Iris pigment epithelial cell (primary cell): ENCODE measurements at places on chromosomes 11 and 22.
A peak's percentile ranks its signal among the peaks of the same experiment; 100 is the strongest.

DNA sequence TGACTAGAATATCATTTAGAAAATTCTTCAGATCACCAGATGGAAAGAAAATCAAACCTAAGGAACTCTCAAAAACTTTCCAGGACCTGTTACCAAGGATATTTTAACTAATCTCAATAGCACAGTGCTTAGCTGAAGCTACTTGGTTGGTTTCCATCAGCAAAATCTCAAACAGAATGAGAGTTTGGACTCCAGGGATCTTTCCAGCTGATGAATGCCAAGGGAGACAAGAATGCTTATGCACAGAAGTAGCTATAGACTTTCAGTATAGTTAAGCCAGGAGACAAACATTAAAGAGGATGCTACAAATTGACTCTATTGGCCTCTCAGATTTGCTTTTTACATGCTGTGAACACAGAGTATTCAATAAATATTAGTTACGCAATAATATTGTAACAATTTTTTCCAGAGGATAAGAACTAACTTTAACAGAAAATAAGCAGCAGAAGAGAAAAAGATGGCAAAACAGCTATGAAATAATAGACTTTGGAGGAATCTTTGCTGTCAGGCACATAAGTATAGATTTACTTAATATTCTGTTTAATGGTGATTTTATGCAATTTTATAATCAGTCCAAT lies 331.4 kb downstream of the DLG2 start:
- DNase-seq: no peak

GRCh38 chr22:30969532-30970355 lies 679 bp downstream of the TUG1 start:
- peak; percentile 54 for DNase-seq

GRCh38 chr11:119340335-119341221 lies at the start of gene C1QTNF5:
Gene C1QTNF5, minus strand, starts transcription at chr11:119340883. Its CDS starts 486 bp downstream, at chr11:119340397.
- no peak for DNase-seq

DNA sequence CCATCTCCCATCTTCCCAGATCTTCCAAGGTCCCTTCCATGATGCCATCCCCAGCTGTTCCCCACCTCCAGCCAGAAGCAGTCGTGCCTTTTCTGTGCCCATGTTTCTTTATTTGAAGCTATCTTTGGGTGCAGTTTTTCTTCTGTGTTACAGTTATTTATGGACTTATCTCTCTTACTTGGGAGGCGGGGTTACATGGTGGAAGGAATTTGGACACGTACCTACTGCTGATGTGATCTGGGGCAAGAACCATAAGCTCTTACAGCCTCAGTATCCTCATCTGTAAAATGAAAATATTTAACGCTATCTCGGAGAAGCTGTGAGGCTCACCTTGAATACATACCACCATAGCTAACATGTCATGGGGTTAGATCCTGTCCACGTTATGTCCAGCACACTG lies 98.9 kb downstream of the ZBTB16 start:
- DNase-seq: no peak

DNA sequence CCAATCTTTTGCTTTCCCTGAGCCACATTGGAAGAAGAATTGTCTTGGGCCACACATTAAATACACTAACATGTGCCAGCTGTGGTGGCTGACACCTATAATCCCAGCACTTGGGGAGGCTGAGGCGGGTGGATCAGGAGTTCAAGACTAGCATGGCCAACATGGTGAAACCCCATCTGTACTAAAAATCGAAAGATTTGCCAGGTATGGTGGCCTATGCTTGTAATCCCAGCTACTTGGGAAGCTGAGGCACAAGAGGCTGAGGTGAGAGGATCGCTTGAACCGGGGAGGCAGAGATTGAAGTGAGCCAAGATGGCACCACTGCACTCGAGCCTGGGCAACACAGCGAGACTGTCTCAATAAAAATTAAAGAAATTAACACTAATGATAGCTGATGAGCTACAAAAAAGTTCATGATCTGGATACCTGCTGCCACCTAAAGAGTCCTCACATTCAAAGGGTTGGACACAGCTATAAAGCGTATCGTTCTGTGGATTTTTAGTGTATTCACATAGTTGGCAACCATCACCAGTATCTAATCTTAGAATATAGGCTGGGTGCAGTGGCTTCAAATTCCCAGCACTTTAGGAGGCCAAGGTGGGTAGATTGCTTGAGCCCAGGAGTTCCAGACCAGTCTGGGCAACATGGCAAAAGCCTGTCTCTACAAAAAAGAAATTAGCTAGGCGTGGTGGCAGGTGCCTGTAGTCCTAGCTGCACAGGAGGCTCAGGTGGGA lies 3.4 kb upstream of the LDHC start:
- DNase-seq: no peak

- DNase-seq: no peak
Observed at GRCh38 chr11:113506461-113506860, 31.3 kb upstream of the DRD2 start.
